ENCODE measurements at places on chromosomes 1 and 21. TPM values are rescaled to one million over a fixed set of nuclear protein-coding genes. Genes with fewer than 3 reads are reported as not detected.

DNA sequence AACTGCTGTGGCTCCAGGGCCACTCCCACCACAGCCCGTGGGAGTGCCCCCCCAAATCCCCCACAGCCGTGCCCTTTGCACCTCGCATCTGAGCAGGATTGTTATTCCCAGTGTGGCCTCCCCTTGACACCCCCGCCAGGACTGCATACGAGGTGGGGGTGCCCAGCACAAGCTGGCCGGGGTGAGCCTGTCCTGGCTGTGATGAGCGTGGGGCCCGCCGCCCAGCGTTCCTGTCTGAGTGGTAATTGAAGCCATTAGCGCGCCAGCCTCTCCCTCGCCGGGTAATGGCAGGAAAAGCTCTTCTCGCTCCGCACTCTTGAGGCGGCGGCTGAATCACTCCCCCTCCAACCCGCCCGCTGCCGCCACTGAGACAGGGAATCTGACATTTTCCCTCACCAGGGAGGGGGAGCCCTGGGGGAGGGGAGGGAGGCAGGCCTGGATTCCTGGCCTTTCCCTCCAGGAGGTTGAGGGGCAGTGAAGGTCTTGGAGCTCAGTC is 27.7 kb downstream of the PTPRF start:
- DNase-seq = peak; percentile 97

GRCh38 chr21:14617040-14617393 is 70.9 kb upstream of the SAMSN1 start:
- no peak for DNase-seq

- no peak for DNase-seq
Observed at GRCh38 chr21:28016571-28016970, 976.1 kb downstream of the LTN1 start.

- no peak for DNase-seq
Observed at GRCh38 chr1:154352245-154352580, 26.9 kb downstream of the ATP8B2 start.

- DNase-seq = no peak
Observed at GRCh38 chr1:77739235-77739634, 20.4 kb downstream of the USP33 start.

GRCh38 chr21:20728691-20729090 is 269.5 kb upstream of the NCAM2 start:
- no peak for DNase-seq

DNA sequence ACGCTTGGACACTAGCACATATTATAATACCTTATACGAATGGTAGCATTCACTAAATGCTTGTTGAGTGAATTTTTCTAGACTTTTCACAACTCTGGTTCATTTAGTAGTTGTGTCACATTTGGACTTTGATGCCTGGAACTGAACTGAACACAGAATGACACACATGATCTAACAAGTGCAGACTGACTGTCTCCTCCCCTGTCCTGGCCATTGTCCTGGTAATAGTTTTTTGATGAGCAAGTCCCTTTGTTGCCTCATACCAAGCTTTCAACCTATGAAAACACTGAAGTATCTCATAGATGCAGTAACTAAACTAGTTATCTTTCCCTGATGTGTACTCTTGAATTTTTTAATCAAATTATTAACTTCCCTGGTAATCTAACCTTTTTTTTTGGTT is 66.4 kb downstream of the LRRC8D start:
- peak; percentile 62 for DNase-seq

DNA sequence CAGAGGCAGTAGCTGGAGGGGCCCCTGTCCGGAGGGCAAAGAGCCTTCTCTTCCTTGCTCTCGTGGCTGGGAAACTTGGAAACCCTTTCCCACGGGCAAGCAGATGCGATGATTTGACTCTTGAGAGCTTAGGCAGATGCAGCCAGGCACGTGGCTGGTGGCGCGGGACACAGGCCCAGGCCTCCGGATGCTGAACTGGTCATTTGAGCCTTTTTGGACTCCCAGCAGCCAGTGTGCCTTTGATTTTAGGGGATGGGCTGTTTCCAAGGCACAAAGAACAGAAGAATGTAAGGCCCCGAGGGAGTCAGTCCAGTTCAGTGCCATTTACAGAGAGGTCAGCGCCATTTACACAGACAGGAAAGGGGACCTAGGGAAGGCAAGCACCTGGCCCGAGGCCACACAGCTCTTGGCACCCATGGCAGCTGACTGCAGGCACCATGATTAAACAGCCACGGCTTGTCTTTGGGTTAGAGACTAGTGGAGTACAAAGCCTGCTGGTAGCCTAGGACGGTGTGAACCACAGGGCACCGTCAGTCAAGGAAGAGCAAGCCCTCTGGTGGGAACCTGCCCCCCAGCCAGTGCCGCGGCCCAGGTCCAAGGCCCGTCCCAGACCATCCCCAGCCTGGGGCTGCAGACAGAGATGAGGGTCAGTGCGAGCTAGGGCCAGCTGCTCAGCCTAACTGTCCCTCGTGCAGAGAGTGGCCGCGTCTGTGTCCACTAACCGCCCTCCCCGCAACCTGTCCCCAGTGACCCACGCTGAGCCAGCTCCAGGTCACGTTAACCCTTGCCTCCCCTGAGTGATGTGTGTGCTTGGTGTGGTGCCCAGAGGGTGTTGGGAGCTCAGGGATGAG is 20.4 kb upstream of the CCDC27 start:
- no peak for DNase-seq

- no peak for DNase-seq
Observed at GRCh38 chr1:45479039-45479748, 11.8 kb downstream of the TESK2 start.

DNA sequence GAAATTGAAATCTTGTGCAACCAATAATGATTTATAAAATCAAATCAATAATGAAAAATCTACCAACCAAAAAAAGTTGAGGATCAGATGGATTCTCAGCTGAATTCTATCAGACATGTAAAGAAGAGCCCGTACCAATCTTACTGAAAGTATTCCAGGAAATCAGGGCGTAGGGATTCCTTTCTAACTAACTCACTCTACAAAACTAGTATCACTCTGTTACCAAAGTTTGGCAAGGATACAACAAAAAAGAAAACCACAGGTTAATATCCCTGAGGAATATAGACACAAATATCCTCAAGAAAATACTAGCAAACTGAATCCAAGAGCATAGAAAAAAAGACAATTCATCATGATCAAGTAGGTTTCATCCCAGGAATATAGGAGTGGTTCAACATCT is 52.8 kb upstream of the ADGRL4 start:
- no peak for DNase-seq

GRCh38 chr1:70455291-70455690 is 44.2 kb downstream of the CTH start:
- DNase-seq = no peak

- DNase-seq = no peak
Observed at GRCh38 chr1:37480125-37480466, 5.7 kb downstream of the ZC3H12A start.

DNA sequence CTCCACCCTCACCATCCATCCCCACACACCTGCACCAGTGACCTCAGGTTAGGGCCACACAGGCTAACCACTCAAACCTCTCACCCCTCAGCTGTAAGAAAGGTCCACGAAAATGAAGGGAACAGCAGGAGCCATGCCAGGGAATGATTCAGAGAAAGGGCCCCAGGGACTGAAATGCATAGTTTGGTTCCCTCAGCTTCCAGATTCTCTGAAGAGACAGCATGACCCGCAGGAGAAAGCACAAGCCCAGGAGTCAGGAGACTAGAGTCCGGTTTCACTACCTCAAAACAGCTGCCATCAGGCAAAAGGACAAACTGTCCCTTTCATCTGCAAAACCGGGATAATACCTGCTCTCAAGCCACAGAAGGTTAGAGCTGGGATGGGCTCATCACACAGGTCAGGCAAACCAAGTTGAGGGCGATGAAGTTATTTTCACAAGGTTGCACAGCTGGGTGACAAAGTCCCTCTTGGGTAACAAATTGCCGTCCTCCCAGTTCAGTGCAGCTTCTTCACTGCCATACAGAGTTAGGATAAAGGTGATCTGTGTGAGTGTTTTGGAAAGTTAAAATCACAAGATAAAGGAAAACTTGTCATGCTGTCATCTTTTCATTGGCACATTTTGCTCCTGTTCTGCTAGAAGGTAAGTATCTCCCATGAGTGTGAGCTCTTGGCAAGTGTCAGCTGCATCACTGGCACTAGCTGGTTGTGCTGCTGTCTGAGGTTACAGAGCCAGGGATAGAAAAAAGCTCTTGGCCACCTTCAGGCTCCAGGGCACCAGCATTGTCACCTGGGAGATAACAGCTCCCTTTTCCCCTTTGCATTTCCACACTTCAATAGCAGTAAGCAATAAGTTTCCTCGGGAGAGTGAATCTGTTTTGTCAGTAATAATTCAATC is 120.4 kb downstream of the KCNH1 start:
- no peak for DNase-seq

DNA sequence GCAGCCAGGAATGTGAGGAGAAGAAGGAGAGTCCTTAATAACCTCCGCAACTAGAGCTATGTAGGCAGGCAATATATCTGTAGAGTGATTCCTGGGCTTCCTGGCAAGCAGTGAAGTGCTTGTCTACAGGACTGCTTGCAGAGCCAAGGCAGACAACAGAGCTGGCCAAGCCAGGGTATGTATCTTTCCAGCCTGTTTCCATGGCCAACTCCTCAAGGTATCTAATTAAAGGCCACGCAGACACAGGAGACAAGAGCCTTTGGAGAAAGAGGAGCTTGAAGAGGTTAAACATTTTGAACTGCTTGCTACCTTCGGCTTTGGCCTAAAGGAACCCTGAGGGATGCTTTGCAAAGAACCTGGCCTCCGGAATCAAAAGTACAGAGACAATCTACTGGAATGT is 137.4 kb downstream of the PIGK start:
- no peak for DNase-seq

DNA sequence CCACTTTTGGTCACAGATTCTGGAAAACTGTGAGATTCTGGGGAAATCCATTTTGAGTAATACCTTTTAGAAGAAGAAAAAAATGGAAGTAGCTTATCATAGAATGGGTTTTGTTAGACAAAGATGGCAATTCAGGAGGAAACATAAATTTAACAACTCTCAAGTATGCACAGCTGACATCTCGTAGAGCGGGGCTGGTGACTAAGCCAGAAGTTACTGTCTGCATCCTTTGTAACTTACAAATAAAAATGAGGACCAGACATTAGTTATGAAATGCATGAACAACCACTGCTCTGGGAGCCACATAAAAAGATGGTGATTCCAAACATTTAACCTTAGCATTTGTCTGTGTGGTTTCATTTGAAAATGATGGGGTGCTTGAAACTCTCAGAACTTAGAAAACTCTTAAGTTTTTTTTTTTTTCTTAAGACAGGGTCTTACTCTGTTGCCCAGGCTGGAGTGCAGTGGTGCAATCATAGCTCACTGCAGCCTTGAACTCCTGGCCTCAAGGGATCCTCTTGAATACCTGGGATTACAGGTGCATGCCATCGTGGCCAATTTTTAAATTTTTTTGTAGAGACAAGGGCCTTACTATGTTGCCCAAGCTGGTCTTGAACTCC is 49.2 kb upstream of the ATP5PO start:
- no peak for DNase-seq

GRCh38 chr1:93716163-93716562 is 34.5 kb upstream of the BCAR3 start:
- DNase-seq = no peak

- no peak for DNase-seq
Observed at GRCh38 chr1:109659997-109660690, 4.2 kb downstream of the GSTM4 start.

Gene WNT2B
- 7.5 TPM for polyA plus RNA-seq

Gene SPAG17
- polyA plus RNA-seq = 1.4 TPM

Gene COL6A2
- 201 TPM for polyA plus RNA-seq

Gene GSTM5
- polyA plus RNA-seq = 7.2 TPM

Gene DOCK7
- polyA plus RNA-seq = 29.8 TPM

Gene PFKFB2
- 37.2 TPM for polyA plus RNA-seq

Gene AXDND1
- 0.36 TPM for polyA plus RNA-seq

Gene PODN
- 7.6 TPM for polyA plus RNA-seq

Gene LIN28A
- 0.03 TPM for polyA plus RNA-seq

Data from large intestine (tissue), 12 donors.